ENCODE measurements at places on chromosomes 11 and 22.

- DNase-seq: no peak
These were observed 5.0 kb upstream of the ROBO4 start for GRCh38 chr11:124902616-124903015.

DNA sequence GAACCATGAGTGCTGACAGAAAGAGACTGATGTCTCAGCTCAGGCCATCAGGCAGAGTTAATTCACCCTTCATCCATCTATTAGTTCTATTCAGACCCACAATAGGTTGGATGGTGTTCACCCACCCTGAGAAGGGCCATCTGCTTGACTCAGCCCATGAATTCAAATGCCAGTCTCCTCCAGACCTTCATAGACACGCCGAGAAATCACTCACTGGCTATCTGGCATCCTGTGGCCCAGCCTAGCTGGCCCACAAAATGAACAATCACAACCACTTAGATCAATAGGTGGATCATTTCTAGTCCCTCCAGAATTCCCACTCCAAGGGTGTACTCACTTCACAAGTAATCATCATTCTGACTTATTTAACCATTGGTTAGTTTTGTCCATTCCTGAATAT, 58.2 kb downstream of the MYEOV start:
- DNase-seq: no peak

DNA sequence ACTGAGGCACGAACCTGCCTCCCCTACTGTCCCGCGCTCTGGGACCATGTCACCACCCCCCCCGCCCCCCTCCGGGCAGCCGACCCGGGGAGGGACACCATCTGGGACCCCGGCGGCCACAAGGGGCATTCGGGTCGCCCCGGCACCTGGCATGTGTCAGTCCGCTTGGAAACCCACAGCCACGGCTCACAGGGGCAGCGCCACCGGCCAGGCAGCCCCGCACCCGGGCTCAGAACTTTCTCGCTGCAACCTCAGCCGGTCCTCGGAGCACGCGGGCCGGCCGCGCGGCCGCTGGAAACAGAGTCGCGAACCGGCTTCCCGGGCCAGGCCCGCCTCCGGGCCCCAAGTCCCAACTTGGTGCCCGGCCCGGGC, 159.9 kb upstream of the GRK3 start:
- DNase-seq: no peak

DNA sequence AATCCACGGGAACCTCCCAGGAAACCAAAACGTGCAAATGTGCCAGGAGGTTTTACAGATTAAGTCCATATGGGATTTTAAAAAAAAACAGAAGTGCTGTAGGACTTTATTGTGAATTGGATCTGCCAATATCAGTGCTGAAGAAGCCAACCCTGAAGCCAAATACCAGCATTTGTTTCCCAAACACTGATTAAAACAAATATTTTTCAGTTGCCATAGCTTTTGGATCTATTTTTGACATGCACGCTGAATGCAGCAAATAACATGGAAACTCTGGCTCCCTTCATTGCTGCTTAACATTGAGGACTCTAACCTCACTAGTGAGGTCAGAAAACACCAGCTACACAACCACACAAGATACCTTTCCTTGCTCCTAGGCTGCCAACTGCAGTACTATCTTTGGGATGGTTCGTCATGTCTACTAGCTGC, 28.4 kb upstream of the SIK2 start:
- no peak for DNase-seq

- DNase-seq: peak; percentile 4
These were observed 4.5 kb downstream of the GSTT2 start for GRCh38 chr22:23984430-23984829.

- no peak for DNase-seq
These were observed 10.8 kb upstream of the TPP1 start for GRCh38 chr11:6629892-6630631.

DNA sequence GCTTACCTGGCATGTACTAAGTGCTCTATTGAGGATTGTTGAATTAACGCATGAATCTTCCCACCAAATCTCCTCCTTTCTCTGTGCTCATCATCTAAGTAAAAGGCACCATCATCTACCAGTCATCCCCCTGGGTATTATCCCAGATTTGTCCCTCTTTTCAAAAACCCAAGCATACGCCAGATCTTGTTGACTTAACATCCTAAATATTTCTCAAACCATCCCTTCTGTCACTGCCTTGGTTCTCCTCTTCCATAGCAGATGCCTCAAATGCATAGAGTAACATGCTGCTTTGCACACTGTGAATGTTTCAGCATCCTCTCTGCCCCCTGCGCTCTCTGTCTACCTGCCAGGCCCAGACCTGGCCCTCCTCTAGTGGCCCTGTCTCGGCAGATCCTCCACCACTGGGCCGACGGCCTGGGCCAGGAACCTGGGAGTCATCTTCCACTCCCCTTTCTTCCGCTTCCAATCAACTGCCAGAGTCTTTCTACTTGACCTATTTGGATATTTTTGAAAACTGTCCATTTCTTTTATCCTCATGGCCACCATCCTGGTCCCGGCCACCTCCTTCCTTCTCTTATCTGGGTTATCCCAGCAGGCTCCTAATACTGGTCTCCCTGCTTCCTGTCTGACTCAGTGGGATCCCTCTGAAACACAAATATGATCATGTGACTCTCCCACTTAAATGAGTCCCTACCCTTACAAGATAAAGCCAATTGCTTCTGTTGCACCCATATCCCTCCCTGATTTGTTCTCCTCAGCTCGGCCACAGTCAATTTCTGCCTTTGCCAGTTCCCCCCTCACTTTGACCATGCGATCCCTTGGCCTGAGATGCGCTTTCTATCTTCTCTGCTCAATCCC, 3.4 kb upstream of the TAB1 start:
- no peak for DNase-seq

DNA sequence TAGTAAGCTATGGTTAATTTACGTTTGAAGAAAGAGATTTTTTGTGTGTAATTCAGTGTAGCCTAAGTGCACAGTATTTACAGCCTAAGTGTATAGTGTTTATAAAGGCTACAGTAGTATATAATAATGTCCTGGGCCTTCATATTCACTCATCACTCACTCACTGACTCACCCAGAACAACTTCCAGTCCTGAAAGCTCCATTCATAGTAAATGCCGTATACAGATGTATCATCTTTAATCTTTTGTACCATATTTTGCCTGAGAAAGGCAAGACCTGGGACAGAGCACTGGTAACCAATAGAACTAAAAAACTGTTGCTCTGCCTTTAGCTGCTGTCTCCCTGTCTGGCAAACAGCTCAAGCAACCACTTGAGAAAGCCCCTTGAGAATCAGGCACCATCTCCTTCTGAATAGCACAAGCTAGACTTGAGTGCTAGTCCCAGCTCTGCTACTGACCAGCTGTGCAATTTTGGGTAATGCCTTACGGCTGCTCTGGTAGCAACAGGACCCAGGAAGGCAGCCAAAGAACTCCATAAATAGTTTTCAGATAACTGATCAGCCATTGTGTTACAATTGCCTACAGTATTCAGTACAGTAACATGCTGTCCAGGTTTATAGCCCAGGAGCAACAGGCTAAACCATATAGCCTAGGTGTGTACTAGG, 131.3 kb downstream of the KCNC1 start:
- DNase-seq: no peak

- DNase-seq: peak; percentile 46
These were observed 556.6 kb downstream of the MIAT start for GRCh38 chr22:27213766-27214581.

GRCh38 chr22:46606886-46607285, 13.3 kb upstream of the GRAMD4 start:
- no peak for DNase-seq

- no peak for DNase-seq
These were observed 581.7 kb upstream of the ARHGAP42 start for GRCh38 chr11:100105255-100105981.

DNA sequence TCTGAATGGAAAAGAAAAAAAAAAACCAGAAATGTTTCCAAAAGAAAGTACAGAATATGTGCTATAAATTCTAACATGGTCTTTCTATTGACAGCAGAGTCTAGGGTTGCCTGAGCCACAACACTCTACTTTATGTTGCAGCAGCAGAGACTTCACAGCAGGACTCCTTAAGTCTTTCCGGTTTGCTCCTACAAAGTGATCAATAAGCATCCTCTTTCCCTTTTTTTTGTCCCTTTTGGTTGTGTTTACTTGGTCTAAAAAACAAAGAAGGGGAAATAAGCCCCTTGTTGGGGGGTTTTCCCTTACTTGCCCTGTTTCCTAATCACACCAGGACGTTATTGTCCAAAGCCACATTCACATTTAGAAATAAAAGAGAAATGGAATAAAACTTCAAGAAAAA, 163.1 kb upstream of the MPPED2 start:
- no peak for DNase-seq

DNA sequence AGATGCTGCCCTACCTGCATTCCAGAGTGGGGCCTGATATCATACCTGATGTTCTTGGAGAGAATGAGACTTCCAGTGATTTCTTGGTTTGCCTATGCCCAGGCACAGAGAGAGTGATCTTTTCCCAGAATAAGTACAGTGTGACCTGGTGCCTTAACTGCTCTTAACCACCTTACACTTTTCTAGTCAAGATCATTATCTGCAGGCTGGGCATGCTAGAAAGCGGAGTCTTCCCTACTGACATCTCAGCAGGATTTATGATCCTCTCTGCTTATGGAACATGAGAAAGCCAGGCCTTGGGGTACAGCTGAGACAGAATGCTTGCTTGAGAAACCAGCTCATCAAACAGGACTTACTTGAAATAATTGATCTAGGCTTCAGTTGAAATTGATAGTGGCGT, 53.1 kb downstream of the APIP start:
- no peak for DNase-seq

DNA sequence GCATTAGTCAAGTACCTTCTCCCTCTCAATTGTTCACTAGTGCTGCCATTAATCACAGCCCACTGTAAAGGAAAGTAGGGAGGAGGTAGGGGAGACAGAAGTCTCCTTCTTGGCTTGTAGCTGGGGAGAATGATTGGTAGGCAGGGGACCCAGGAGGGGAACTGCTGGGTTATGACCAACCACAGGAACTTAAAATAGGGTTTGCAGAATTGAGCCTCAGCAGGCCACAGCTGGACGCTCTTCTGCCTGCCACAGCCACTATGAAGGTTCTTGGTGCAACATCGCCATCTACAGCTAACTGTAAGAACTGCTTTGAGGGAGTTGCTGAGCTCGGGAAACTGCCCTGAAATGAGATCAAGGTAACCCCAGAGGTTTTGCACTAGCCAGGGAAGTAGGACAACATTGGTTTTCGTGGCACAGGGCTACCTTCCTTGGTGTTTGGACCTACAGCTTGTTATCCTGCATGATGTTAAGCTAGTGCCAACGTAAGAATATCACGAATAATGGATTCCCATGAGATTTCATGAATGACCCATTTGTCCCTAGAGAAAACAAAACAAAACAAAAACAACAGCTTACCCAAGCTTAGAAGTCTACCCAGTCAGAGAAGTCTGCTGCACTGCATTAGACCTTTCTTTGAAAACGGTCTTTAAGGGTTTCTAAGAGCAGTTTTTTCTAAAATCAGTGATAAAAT, 787.1 kb upstream of the API5 start:
- DNase-seq: peak; percentile 53

GRCh38 chr22:24144778-24145085, 36.6 kb upstream of the SUSD2 start:
- no peak for DNase-seq

- DNase-seq: no peak
These were observed 3.0 kb upstream of the SCUBE2 start for GRCh38 chr11:9094420-9094819.

- no peak for DNase-seq
These were observed 793.7 kb upstream of the LRRC4C start for GRCh38 chr11:42253156-42253555.

- DNase-seq: no peak
These were observed 6.1 kb downstream of the MRPL11 start for GRCh38 chr11:66432597-66432996.

- DNase-seq: no peak
These were observed 31.6 kb upstream of the CADM1 start for GRCh38 chr11:115535781-115536180.

GRCh38 chr11:77602381-77603088, 12.8 kb downstream of the AQP11 start:
- DNase-seq: peak; percentile 77

- no peak for DNase-seq
These were observed 41.2 kb downstream of the NXPE2 start for GRCh38 chr11:114719562-114719961.

- DNase-seq: no peak
These were observed 9.8 kb downstream of the KCNJ1 start for GRCh38 chr11:128857341-128857740.

DNA sequence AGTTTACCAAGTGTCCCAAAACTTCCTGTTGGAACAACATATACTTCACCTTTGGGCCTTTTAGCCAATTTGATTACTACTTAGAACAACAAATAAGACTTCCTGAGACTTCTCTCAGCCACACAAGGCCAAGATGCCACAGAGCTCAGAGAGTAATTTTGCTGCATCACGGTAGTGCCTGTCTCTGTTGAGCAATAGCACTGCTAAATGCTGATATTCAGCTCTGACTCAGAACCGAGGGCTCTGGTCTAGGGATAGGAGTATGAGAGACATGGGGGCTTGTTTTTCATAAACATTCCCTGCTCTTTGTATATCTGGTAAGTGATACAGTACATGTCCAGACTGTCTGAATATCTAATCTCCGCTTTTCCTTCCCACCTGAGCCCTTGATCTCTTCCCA, 260.4 kb upstream of the ARHGAP20 start:
- DNase-seq: peak; percentile 38

- DNase-seq: no peak
These were observed 67.0 kb downstream of the IGLL5 start for GRCh38 chr22:22954656-22955055.

DNA sequence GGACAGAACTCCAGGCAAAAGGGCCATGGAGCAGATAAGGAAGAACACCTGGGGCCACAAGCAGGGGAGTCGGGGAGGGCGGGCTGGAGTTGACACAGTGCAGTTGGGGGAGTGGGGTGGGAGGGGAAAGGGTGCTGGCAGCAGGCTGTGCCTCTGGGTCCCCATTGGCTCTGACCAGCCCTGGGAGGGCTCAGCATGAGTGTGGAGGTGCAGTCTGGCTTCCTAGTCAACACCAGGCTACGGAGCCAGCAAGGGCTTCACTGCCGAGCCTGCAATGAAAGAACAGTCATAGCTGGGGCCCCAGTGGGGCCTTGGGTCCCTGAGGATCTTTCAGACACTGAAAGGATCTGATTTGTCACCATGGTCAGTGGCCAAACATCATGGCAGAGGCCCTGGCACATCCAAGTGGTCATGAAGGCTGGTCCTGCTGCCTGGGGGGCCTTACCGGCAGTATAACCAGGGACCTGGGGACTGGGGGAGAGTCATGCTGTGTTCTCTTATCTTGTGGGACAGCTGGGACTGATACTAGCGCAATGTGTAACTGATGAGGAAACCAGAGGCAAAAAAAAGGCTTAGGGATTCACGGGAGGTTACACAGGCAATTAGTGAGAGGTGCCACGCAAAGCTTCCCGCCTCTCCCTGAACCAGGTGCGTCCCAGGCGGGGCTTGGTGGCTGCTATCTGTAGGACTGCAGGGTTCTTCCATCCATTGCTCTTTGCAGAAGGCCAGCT, 11.6 kb downstream of the SLC37A2 start:
- DNase-seq: no peak

GRCh38 chr11:114346709-114347141, 50.5 kb downstream of the NNMT start:
- DNase-seq: no peak

- no peak for DNase-seq
These were observed 33.2 kb upstream of the TTC12 start for GRCh38 chr11:113281052-113281725.

- DNase-seq: no peak
These were observed 121.3 kb downstream of the NECTIN1 start for GRCh38 chr11:119607726-119608125.

GRCh38 chr11:120912504-120912903, 111.4 kb upstream of the TBCEL start:
- no peak for DNase-seq

GRCh38 chr11:72573072-72573854, 101.0 kb downstream of the PDE2A start:
- no peak for DNase-seq

All from fibroblast of skin of left quadriceps (primary cell).